ENCODE measurements at places on chromosomes 3 and 15. TPM values are rescaled to one million over a fixed set of nuclear protein-coding genes. Genes with fewer than 3 reads are reported as not detected.

Gene LDHAL6B
- not detected for total RNA-seq

Gene GHSR
- total RNA-seq, result not detected

Gene PP2D1
- total RNA-seq, result not detected

GRCh38 chr3:17745894-17746293 lies 3.5 kb upstream of the TBC1D5 start:
- peaks cover 16% of the 10 kb centered on the region for H3K4me1 ChIP-seq
- DNase-seq, result no peak
- no peak overlapping the region for H3K27ac ChIP-seq
- no peaks in the 10 kb centered on the region for H3K27me3 ChIP-seq
- H3K4me3 ChIP-seq, result no peak overlapping the region
- H3K36me3 ChIP-seq, result no peaks in the 10 kb centered on the region

DNA sequence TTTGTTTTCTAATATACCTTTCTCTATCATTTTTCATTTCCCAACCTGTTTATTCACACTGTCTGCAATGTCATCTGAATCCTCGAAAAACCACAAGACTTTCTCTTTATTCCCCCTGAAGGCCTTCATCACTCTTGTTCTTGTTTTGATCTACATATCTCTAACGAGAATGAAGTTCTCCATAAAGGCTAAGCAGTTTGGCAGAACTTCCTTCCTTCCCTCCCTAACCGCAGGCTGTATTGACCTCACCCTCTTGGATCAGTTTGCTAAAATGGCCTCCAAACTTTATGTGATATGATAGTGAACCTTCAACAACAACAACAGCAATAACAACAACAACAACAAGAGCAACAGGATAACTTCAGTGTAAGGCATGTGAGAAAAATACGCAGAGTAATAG lies 392.8 kb downstream of the TIGIT start:
- no peak for DNase-seq
- H3K4me3 ChIP-seq, result no peak overlapping the region
- H3K27ac ChIP-seq, result peak overlapping the region; percentile 63
- H3K27me3 ChIP-seq, result no peaks in the 10 kb centered on the region
- no peaks in the 10 kb centered on the region for H3K36me3 ChIP-seq
- H3K4me1 ChIP-seq, result peaks cover 4% of the 10 kb centered on the region

DNA sequence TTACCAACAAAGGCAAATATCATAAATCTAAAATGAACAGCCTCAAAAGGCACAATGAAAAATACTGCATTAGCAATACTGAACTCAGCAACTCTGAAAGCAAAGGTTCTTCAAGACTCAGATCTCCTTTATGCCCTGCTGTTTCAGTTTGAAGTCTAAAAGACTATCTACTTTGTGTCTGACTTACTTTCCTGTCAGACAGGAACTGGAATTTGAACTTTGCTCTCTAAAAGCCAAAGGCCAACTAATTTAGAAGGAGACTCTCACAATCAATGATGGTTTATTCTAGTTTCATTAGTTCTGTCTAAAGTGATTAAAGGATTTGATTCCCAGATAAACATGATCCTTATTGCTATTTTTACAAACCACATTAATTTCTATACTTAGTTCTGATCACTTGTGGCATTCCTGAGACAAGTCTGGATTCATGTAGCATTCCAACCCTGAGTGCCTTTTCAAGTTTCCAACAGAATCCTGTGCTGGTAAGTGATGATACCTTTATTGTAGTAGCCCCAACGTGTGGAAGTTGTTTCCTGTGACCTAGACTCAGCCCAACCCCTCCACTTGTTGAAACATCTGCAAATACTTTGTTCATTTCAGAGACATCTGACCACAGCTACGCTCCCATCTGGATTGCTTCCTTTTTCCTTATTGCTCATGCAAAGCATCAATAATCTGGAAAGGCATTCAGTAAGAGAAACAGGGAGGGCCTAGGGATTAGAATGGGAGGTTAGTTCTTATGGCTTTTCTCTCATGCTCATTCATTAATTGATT lies 14.9 kb upstream of the LEKR1 start:
- H3K4me3 ChIP-seq, result no peak overlapping the region
- peaks cover 11% of the 10 kb centered on the region for H3K4me1 ChIP-seq
- no peak overlapping the region for H3K27ac ChIP-seq
- no peaks in the 10 kb centered on the region for H3K27me3 ChIP-seq

All from upper lobe of left lung (tissue), 6 donors.